ENCODE measurements at places on chromosomes 5 and 9. TPM values are rescaled to one million over a fixed set of nuclear protein-coding genes. Genes with fewer than 3 reads are reported as not detected.

Gene NMUR2
- total RNA-seq, result 0.28 TPM

Gene TMEM215
- total RNA-seq, result 0.06 TPM

Gene GFPT2
- total RNA-seq, result 26.6 TPM

Gene PNPLA7
- total RNA-seq, result 8.9 TPM

Gene GRM6
- not detected for total RNA-seq

- no peak overlapping the region for H3K27ac ChIP-seq
- no peaks in the 10 kb centered on the region for H3K4me1 ChIP-seq
- H3K36me3 ChIP-seq, result no peaks in the 10 kb centered on the region
- DNase-seq, result no peak
- no peak overlapping the region for H3K4me3 ChIP-seq
- no peaks in the 10 kb centered on the region for H3K27me3 ChIP-seq
Measured at GRCh38 chr5:163544836-163545235, 39.4 kb downstream of the MAT2B start.

DNA sequence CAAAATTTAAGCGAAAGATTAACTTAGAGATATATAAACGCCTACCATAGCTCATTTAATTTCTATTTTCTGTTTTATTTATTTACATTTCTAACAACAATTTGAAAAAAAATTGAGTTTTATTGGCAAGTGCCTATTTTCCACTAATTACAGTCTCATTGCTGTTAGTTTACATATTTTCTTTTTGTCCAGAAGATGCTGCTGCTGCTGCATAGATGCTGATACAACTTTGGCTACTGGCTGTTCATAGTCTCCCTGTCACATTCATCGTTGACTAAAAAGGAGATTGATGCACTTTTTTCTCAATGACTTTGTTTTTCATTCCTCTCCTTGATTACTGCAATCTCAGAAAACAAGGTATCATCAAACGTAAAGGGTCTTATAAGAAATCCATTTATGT, 235.4 kb downstream of the CDH9 start:
- DNase-seq, result no peak
- H3K4me1 ChIP-seq, result no peaks in the 10 kb centered on the region
- no peaks in the 10 kb centered on the region for H3K36me3 ChIP-seq
- H3K27me3 ChIP-seq, result no peaks in the 10 kb centered on the region
- H3K4me3 ChIP-seq, result no peak overlapping the region

DNA sequence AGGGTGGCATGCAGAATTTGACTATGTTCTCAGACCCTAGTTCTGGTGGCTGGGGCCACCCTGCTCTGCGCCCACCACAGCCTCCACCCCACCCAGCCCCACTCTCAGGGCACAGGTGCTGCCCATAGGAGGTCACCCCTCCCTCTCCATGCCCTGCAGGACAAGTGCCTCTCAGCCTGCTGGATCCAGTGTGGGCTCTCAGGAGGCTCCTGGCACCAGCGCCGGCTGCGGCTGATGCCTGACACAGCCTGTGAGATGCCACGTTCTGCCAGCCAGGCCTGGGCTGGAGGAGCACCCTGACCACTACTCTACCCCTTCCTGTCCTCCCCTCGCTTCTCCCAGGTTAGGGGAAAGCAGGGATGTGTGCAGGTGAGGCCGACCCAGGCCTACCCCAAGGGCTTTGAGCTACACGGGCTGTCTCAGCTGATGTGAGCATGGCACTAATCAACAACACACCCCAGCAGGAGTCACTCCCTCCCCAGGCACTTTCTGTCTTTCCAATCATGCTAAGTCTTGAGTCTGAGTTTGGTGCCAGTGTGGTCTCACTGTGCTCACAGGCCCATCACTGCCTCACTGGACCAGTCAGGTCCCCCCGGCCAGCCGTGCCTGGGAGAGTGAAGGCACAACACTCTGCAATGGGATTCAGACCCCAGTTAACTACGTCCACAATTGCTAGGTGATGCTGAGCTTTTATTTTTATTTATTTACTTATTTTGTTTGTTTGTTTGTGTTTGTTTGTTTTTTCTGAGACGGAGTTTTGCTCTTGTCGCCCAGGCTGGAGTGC, 12.1 kb upstream of the BARX1 start:
- no peaks in the 10 kb centered on the region for H3K36me3 ChIP-seq
- H3K27me3 ChIP-seq, result peaks cover 14% of the 10 kb centered on the region
- H3K4me1 ChIP-seq, result peaks cover 6% of the 10 kb centered on the region
- H3K4me3 ChIP-seq, result no peak overlapping the region
- no peak overlapping the region for H3K27ac ChIP-seq

GRCh38 chr5:102765350-102765749, 10.2 kb downstream of the PAM start:
- H3K4me1 ChIP-seq, result peaks cover 4% of the 10 kb centered on the region
- H3K4me3 ChIP-seq, result no peak overlapping the region
- H3K27me3 ChIP-seq, result no peaks in the 10 kb centered on the region
- DNase-seq, result no peak

GRCh38 chr5:77168161-77168878, 42.2 kb upstream of the PDE8B start:
- no peaks in the 10 kb centered on the region for H3K27me3 ChIP-seq
- H3K36me3 ChIP-seq, result no peaks in the 10 kb centered on the region
- DNase-seq, result no peak
- H3K4me1 ChIP-seq, result no peaks in the 10 kb centered on the region

- no peaks in the 10 kb centered on the region for H3K4me1 ChIP-seq
- H3K27ac ChIP-seq, result no peak overlapping the region
- H3K36me3 ChIP-seq, result no peaks in the 10 kb centered on the region
- no peak overlapping the region for H3K4me3 ChIP-seq
Measured at GRCh38 chr5:180135128-180135955, 63.8 kb upstream of the RNF130 start.

DNA sequence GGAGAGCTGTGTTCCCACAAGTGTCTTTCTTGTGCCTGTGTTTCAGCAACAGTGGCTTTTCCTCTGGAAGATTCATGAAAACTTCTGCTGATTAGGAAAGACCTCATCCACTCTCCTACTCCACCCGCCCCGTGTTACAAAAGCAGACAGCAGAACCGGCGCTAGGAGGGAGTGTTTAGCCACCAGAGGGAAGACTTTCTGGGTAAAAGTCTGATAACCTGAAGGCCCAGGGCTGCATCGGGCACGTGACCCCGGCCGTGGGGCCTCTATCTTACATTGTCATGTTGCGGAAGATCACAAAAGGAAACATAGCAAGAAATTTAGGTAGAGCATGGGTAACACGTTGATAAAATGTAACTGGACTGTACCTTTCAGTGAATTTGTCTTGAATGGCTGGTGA, 32.0 kb upstream of the DMRT2 start:
- no peaks in the 10 kb centered on the region for H3K4me1 ChIP-seq
- peak; percentile 42 for DNase-seq
- no peak overlapping the region for H3K4me3 ChIP-seq
- H3K27me3 ChIP-seq, result no peaks in the 10 kb centered on the region
- H3K36me3 ChIP-seq, result no peaks in the 10 kb centered on the region

- DNase-seq, result no peak
- H3K27me3 ChIP-seq, result no peaks in the 10 kb centered on the region
Measured at GRCh38 chr9:122821278-122821943, 7.0 kb downstream of the PDCL start.

GRCh38 chr5:103111468-103111867, 8.5 kb downstream of the GIN1 start:
- no peak for DNase-seq
- no peak overlapping the region for H3K4me3 ChIP-seq
- no peaks in the 10 kb centered on the region for H3K36me3 ChIP-seq
- peaks cover 7% of the 10 kb centered on the region for H3K4me1 ChIP-seq

- no peak overlapping the region for H3K27ac ChIP-seq
- H3K27me3 ChIP-seq, result no peaks in the 10 kb centered on the region
- H3K4me1 ChIP-seq, result no peaks in the 10 kb centered on the region
Measured at GRCh38 chr5:74468421-74468820, 172.1 kb downstream of the ENC1 start.

DNA sequence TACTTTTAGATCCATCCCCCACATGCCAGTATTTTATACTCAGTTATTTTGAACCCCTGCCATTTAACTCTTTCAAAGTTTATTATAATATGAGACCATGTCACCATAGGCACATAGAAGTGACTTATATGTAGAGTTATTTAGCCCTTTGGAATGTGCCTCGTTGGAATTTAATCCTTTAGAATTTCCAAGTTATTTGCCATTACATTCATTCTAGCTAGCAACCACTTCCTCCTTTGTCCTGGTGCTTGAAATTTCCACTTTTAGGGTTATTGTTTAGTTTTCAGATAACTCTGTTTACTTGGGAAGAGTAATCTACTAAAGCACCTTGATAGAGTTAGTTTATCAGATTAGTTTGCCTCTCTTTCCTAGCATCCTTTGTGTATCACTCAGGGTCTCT, 82.8 kb upstream of the TLE1 start:
- no peaks in the 10 kb centered on the region for H3K27me3 ChIP-seq
- H3K4me1 ChIP-seq, result no peaks in the 10 kb centered on the region
- H3K27ac ChIP-seq, result no peak overlapping the region
- H3K4me3 ChIP-seq, result no peak overlapping the region
- DNase-seq, result no peak

DNA sequence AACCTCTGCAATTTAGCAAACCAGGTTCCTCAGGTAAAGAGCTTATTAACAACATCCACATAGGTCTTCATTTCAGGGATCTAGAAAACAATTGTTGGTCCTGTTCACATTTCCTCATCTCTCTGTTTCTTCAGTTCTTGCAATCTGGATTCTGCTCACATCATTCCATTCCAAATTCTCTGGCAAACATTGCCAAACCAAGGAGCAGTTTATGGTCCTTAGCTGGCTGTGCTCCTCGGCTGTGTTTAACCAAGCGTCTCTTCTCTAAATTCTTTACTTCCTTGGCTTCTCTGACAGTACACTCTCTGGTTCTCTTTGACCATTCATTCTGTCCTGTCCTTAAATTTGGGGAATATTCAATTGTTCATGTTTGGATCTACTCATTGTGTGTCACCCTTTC, 65.8 kb upstream of the RANBP3L start:
- no peaks in the 10 kb centered on the region for H3K36me3 ChIP-seq
- DNase-seq, result no peak
- H3K27me3 ChIP-seq, result no peaks in the 10 kb centered on the region

DNA sequence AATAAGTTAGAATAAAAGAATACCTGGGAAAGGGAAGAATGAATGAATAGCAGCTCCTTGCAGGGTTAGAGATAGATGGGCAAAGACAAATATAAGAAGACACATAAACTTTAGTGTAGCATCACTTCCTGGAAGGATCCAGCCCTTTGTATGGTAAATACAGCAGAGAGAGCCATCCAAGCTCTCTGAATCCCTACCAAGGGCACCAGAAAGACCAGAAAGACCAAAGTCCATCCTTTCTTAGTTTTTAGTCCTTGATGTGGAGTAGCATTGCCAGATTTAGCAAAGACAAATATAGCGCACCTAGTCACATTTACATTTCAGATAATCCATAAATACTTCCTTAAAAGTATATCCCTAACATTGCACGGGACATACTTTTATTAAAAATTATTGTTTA, 56.1 kb upstream of the C9orf72 start:
- DNase-seq, result no peak
- H3K36me3 ChIP-seq, result no peaks in the 10 kb centered on the region
- H3K27ac ChIP-seq, result no peak overlapping the region
- no peaks in the 10 kb centered on the region for H3K27me3 ChIP-seq

DNA sequence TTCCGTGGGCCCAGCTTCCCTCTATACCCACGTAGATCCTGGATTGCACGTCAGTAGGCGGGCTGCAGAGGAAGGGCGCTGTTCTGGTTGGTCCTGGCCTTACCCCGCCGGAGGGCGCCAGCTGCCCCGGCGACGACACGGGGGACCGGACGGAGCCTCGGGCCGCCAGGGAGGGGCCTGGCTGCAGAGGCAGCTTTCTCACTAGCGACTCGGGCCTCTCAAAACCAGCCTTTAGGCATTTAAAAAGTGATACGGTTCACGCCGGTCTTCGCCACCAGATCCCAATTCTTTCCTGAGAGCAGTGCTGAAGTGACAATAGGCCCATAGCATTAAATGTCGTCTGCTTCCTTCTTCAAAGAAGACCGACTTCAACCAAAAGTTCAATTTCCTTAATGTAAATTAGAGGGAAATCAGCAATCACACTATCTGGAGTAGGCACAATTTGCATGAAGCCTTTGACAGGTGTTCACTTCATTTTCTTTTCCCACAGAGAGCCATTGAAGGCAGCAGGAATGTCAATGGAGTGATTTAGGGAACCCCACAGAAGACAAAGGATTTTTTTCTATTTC, 17.6 kb upstream of the UBE2D2 start:
- no peaks in the 10 kb centered on the region for H3K36me3 ChIP-seq
- no peaks in the 10 kb centered on the region for H3K27me3 ChIP-seq
- no peak overlapping the region for H3K4me3 ChIP-seq
- H3K4me1 ChIP-seq, result peaks cover 4% of the 10 kb centered on the region
- peak; percentile 50 for DNase-seq

GRCh38 chr5:141135030-141135717, at the start of gene PCDHB5:
PCDHB5 (plus strand) TSS chr5:141135206; CDS start chr5:141135435, 229 bp downstream.
- H3K36me3 ChIP-seq, result no peaks in the 10 kb centered on the region
- peak within 1 kb of the TSS; percentile 35 for H3K4me3 ChIP-seq
- H3K27me3 ChIP-seq, result no peaks in the 10 kb centered on the region
- H3K27ac ChIP-seq, result no peak within 1 kb of the TSS
- DNase-seq, result peak; percentile 57

GRCh38 chr9:21989440-21990189, 4.6 kb downstream of the CDKN2A start:
- no peak overlapping the region for H3K27ac ChIP-seq
- H3K36me3 ChIP-seq, result no peaks in the 10 kb centered on the region
- H3K4me1 ChIP-seq, result no peaks in the 10 kb centered on the region
- H3K4me3 ChIP-seq, result no peak overlapping the region

- H3K27me3 ChIP-seq, result no peaks in the 10 kb centered on the region
- H3K36me3 ChIP-seq, result no peaks in the 10 kb centered on the region
- peaks cover 39% of the 10 kb centered on the region for H3K4me1 ChIP-seq
Measured at GRCh38 chr5:124649491-124650146, 96.8 kb downstream of the ZNF608 start.

DNA sequence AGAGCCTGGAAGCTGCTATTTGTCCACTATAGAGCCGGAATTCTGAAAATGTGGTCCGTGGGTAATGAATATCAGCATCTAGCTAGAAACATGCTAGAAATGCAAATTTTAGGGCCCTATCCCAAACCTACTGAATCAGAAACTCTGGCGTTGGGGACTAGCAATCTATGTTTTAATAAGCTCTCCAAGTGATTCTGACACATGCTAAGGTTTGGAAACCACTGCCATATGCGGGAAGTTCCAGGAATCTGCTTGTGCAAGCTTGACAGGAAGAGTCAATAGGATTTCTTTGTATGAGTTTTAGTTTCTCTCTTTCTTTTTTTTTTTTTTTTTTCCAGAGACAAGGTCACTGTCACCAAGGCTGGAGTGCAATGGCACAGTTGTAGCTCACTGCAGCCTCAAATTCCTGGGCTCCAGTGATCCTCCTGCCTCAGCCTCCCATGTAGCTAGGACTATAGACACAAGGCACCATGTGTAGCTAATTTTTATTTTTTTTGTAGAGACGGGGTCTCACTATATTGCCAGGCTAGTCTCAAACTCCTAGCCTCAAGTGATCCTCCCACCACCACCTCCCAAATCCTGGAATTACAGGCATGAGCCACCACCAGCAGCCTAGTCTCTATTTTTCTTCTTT, 26.4 kb upstream of the CARNMT1 start:
- H3K36me3 ChIP-seq, result no peaks in the 10 kb centered on the region
- no peaks in the 10 kb centered on the region for H3K27me3 ChIP-seq
- no peak overlapping the region for H3K27ac ChIP-seq
- DNase-seq, result no peak

Data from lung (tissue), 17 donors.